Stimulated activated CD8-positive, alpha-beta memory T cell treated with anti-CD3 and anti-CD28 coated beads, Interleukin-2, amount 100 ng/mL, for 1 hour (primary cell): ENCODE measurements at places on chromosomes 16 and 17.

DNA sequence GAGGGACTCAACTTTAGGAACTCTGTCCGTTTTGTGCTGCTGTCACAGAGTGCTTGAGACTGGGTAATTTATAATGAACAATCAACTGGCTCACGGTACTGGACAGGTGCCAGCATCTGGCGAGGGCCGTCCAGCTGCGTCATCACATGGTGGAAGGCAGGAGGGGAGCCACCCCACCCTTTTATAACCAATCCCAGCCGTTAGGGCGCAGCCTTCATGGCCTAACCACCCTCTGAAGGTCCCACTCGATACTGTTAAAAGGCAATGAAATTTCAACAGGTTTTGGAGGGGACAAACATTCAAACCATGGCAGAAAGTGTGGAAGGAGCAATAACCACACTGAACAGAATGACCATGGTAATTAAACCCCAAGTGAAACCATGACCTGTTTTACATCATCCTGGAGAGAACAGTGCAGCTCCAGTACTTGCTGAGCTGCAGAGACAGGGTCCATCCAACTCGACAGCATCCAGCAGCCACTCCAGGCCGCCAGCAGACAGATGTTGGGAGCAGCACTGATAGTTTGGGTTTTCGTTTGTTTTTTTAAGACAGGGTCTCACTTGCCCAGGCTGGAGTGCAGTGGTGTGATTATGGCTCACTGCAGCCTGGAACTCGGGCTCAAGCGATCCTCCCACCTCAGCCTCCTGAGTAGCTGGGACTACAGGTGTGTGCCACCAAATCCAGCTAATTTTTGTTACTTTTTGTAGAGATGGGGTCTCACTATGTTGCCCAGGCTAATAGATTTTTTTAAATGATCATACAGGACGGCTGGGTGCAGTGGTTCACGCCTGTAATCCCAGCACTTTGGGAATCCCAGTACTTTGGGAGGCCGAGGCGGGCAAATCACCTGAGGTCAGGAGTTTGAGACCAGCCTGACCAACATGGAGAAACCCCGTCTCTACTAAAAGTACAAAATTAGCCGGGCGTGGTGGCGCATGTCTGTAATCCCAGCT lies 11.0 kb downstream of the CHMP6 start:
- no peak for DNase-seq

DNA sequence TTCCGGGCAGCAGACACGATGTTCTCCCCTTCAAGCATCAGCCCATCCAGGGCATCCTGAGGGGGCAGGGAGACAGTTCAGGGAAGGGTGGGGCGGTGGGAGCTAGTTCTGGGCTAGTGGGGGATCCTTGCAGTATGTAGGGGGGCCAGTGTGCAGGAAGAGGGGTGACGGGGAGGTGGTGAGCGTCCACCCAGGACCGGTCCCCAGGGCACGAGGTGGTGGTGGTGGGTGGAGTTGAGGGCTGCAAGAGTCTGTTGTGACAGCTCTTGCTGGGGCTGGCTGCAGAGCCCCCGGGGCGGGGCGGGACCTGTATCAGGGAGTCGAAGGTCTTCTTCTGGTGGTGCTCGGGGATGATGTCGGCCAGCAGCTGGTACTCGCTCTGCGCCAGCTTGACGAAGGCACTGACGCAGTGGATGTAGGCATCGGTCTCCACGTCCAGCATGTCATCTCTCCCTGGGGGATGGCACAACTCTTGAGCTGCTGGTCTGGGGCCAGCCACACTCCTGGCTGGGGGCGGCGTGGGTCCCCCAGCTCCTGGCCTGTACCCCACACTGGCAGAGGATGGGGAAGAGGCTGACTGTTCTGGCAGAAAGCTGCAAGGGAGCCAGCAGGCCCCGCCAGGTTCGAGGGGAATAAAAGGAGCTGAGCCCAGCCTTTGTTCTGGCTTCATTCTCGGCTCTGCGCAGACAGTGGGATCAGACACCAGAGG lies 10.0 kb downstream of the ZACN start:
- no peak for DNase-seq

DNA sequence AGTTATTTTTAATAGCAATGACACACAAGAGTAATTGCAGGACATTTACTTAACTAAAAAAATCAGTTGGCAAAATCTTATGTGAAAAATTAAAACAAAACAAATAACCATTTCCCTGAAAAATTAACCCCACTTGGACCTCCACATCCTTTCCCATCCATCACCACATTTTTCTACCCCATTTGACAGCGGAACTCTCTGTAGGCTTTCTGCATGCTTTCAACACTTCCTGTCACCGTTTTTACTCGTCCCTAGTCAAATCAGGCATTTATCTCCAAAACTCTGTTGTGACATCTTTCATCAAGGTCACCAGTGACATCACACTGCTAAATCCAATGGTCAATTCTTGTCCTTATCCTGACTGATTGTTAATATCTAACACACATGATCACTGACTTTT lies 27.5 kb downstream of the KCNJ16 start:
- no peak for DNase-seq

- no peak for DNase-seq
Measured at GRCh38 chr17:63973930-63974593, 1.3 kb upstream of the SCN4A start.

- DNase-seq: no peak
Measured at GRCh38 chr17:64032081-64032480, 11.6 kb upstream of the ICAM2 start.

DNA sequence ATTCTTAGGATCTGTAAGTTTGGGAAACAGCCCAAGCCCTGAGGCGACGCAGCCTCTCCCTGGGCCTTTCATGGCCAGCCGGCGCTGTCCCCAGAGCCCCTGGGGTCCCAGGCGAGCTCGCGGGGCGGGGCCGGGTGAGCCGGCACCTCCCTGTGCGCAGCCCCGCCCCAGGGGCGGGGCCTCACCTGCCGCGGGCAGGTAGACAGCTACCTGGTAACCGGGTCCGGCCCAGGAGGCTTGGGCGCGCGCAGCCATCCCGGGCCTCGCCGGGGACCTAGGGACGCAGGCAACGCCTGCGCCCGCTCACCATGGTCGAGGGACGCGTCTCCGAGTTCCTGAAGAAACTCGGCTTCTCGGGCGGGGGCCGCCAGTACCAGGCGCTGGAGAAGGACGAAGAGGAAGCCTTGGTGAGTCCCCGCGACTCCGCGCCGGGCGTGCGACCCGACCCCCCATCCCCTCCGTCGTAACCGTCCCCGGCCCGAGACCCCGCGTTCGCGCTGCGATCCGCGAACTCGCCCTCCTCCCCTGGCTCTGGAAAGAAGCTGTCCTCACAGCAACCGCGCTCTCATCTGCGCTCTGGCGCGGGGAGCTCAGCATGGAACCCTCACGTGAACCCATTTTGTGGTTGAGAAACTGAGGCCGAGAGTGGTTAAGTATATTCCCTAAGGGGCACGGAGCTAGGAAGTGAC lies at the start of gene ATP2C2:
Gene ATP2C2, plus strand, starts transcription at position 231 of the 689 bp plus-strand sequence. Its CDS starts 78 bp downstream, at position 309.
- no peak for DNase-seq

DNA sequence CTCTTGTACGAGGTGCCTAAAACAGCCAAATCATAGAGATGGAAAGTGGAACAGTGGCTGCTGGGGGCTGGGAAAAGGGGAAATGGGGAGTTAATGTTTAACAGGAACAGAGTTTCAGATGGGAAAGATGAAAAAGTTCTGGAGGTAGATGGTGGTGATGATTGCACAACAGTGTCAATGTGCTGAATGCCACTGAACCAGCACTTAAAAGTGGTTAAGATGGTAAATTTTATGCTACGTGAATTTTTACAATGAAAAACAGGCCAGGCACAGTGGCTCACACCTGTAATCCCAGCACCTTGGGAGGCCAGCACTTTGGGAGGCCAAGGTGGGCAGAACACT lies 130.4 kb downstream of the C16orf78 start:
- no peak for DNase-seq

- DNase-seq: peak; percentile 12
Measured at GRCh38 chr16:71894229-71894920, 956 bp upstream of the IST1 start.

DNA sequence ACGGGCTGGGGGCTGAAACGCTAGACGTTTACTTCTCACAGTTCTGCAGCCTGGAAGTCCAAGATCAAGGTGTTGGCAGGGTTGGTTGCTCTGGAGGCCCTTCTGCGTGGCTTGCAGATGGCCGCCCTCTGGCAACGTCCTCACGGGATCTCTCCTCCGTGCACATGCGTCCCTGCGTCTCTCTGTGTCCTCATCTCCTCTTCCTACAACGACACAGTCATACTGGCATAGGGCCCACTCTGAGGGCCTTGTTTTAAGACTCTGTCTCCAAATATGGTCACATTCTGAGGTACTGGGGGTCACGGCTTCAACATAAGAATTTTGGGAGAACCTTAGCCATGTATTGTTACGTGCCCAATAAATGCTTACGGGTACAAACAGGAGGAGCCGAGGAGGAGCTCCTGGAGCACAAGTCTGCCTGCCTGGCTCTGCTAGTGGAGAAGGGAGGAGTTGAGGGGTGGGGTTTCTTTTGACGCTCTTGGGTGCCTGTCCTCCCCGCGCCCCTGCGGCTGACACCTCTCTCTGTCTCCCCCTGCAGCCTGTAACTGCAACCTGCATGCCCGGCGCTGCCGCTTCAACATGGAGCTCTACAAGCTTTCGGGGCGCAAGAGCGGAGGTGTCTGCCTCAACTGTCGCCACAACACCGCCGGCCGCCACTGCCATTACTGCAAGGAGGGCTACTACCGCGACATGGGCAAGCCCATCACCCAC lies 141.1 kb downstream of the NTN1 start:
- DNase-seq: no peak

DNA sequence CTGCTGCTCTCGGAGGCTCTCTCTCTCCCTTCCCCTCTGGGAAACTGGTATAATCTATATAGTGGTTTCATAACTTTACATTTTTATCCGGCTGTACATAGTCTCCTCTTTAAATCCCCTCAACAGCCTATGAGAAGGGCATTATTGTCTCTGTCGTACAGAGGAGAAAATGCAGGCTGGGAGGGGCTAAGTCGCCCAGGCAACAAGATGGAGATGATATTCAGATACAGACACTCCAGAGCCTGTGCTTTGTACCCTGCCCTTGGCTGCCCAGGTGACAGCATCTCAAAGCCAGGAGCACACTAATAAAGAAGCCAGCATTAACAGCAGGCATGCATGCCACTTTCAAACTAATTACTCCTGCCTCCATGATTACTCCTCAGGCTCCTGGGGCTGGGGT lies 4.7 kb upstream of the EIF1 start:
- DNase-seq: no peak

DNA sequence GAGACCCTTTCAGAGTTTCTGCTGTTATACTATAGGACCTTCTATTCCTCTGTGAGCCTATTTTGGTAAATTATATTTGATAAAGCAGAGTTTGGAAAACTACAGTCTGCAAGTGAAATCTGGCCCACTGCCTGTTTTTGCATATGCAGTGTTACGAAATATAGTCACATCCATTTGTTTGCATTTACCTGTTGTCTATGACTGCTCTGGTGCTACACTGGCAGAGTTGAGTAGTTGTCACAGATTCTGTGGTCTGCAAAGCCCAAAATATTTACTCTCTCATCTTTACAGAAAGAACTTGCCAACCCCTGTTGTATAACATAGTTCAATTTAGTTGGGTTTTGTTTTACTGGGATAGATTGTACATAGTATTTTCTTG lies 42.3 kb downstream of the TNRC6A start:
- DNase-seq: no peak

- no peak for DNase-seq
Measured at GRCh38 chr17:27578718-27579085, 52.3 kb upstream of the LGALS9 start.

- DNase-seq: no peak
Measured at GRCh38 chr16:10189861-10190390, 7.7 kb upstream of the GRIN2A start.

GRCh38 chr17:70310221-70310672 lies 140.9 kb downstream of the KCNJ2 start:
- DNase-seq: no peak

DNA sequence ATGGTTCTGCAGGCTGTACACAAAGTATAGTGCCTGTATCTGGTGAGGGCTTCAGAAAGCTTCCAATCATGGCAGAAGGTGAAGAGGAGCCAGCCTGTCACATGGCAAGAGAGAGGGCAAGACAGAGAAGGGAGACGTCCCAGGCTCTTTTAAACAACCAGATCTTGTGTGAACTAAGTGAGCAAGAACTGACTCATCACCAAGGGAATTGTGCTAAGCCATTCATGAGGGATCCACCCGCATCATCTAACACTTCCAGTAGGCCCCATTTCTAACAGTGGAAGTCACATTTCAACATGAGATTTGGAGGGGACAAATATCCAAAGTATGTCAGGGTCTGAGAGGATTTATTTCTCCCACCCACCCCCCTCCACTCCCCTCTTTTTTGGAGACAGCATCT lies 56.2 kb upstream of the ELAC2 start:
- DNase-seq: no peak

GRCh38 chr16:568401-569258 lies 1.1 kb upstream of the PIGQ start:
- DNase-seq: no peak

DNA sequence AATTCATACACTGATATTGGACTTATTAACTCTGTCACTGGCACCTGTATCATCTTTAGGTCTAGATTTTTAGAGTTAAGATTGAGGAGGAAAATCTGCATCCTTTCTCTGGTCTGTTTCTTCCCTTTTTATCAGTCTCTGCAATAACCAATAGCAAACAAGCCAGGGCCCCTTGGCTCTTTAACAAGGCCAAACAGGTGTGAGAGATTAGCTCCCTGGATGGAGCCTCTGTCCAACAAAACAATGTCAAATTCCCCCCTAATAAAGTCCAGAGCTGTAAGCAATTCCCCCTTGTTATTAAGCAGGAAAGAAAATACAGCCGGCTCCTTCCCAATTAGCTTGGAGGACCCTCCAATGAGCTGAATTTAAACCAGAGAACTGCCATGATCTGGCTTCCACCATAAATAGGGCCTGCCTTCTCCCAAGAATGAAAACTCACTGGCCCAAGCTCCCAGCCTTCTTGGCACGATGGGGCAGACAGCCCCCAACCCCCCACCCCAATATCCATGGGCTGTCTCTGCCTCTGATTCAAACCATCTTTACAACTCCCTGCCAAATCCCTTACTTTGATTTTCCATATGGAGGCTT lies 56.1 kb upstream of the SOX9 start:
- no peak for DNase-seq

DNA sequence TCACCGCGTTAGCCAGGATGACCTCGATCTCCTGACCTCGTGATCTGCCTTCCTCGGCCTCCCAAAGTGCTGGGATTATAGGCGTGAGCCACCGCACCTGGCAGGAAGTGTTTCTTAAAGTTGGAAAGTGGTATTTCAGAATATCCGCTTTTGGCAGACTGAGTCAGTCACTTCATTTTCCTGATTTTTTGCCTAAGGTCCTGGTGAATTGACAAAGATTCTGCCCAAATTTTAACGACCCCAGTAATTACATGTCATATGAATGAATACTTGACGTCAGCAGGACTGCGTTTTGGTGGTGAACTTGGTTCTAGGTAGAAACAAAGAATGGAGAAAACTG lies 4.5 kb upstream of the BRCA1 start:
- no peak for DNase-seq

- no peak for DNase-seq
Measured at GRCh38 chr17:55818451-55819375, 67.9 kb downstream of the PCTP start.

GRCh38 chr17:43911904-43912303 lies 4.6 kb upstream of the MPP2 start:
- DNase-seq: no peak
